ENCODE measurements at places on chromosomes 2 and 18.

DNA sequence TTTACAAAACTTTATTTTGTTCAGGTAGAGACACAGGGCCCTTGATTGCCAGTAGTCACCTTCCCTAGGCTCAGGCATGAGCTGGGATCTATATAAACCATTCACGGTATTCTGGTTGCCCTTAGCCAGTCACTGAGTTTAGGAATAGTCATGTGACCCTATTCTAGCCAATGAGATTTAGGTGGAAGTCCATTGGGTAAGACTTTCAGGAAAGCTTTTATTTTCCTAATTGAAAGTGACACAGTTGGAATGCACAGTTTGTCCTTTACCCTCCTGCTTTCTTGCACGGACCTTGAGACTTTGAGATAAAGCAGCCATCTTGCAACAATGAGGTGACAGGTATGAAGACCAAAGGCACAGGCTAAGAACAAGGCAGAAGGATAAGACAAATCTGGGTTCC, 21.5 kb downstream of the SLC4A5 start:
- no peak for DNase-seq

GRCh38 chr2:206846331-206846730, 80.9 kb downstream of the FASTKD2 start:
- DNase-seq = no peak

- DNase-seq = no peak
Measured at GRCh38 chr2:225895126-225895525, 495.6 kb downstream of the NYAP2 start.

- no peak for DNase-seq
Measured at GRCh38 chr2:33681364-33681757, 82.3 kb upstream of the FAM98A start.

- no peak for DNase-seq
Measured at GRCh38 chr2:120809609-120810440, 74.2 kb downstream of the GLI2 start.
